ENCODE measurements at places on chromosomes 5 and 9. TPM values are rescaled to one million over a fixed set of nuclear protein-coding genes. Genes with fewer than 3 reads are reported as not detected.

The PPIC gene
- total RNA-seq: 37.0 TPM

The ZNF462 gene
- 4.6 TPM for total RNA-seq

The SAXO1 gene
- total RNA-seq: not detected

The PCDHA12 gene
- total RNA-seq: not detected

The MUSK gene
- total RNA-seq: not detected

The FBN2 gene
- total RNA-seq: 1.7 TPM

The POMT1 gene
- 43.3 TPM for total RNA-seq

The SH2D3C gene
- 70.7 TPM for total RNA-seq

The WDR41 gene
- total RNA-seq: 67.6 TPM

The KIF12 gene
- 0.80 TPM for total RNA-seq

The PGM5 gene
- total RNA-seq: 5.5 TPM

The PCSK5 gene
- 4.9 TPM for total RNA-seq

The PLEKHG4B gene
- 0.05 TPM for total RNA-seq

The MYOT gene
- total RNA-seq: not detected
